ENCODE measurements at places on chromosomes 4 and X.
A peak's percentile ranks its signal among the peaks of the same experiment; 100 is the strongest.

GRCh38 chrX:39452401-39452800, 645.4 kb downstream of the BCOR start:
- peak; percentile 64 for DNase-seq

DNA sequence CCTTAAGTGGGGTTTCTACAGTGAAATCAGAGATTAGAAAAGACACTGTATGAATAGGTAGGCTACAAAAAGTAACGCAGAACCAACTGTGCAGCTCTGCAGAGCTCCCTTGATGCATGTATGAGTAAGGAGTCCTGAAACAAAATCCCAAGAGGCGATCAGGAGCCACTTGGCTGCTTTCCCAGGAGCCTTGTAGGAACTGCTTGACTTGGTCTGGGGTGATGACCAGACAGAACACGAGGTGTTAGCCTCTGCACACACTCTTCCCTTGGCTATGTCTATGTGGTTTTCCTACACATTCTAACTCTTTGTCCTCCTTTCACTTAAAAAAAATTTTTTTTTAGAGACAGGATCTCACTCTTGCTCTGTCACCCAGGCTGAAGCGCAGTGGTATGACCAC, 22.8 kb upstream of the AP1S2 start:
- DNase-seq: no peak

- DNase-seq: no peak
These were observed 212.7 kb downstream of the CENPC start for GRCh38 chr4:67332627-67333026.

GRCh38 chr4:54315561-54316538, 86.8 kb downstream of the PDGFRA start:
- DNase-seq: peak; percentile 69

DNA sequence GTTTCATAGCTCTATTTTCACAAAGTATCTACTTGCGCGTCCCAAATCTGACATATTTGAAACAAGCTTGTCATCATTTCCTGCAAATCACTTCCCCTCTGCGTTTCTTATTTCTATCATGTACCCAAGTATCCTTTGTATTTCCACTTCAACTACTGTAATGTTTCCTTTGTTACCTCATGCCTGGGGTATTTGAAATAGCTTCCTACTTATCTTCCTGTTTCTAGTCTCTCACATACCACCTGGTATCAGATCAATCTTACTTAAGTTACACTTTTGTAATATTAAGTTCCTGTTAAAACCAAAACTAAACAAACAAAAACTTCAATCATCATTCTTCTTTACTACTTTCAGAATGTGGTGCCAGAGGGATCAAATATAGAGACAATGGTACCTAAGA, 93.6 kb upstream of the SMAD1 start:
- DNase-seq: no peak

GRCh38 chr4:92091335-92091734, 212.4 kb upstream of the GRID2 start:
- no peak for DNase-seq

DNA sequence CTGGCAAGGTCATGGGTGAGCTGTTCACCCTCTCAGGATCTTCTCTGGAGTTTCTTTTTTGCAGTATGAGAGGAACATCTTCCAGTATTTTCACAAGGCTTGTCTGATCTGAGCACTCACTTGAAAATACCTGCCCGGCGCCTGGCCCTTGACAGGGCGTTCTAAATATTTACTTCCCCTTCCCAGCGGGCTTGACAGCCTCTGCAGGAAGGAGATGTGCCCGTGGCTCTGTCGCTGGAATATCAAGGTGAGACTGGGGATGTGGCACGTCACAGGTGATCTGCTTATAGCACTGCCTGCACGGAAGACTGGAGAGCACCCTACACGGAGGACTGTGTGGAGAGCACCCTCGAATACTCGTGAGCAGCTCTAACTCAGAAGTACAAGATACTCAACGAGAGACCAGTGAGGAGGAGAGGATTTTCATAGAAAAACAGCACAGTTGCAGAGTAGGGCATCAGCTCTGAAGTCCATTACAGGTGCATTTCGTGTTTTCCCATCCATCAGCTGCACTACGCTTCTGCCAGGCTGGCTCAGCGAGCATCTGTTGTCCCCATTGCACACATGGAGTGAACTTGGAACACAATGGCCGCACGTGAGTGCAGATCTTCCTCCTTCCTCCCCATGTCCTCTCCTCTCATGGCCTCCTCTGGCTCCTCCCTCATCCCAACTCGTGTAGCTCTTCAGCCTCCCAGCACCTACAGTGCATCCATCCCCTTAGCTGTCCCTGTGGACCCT, 32.1 kb downstream of the ZBTB49 start:
- no peak for DNase-seq

DNA sequence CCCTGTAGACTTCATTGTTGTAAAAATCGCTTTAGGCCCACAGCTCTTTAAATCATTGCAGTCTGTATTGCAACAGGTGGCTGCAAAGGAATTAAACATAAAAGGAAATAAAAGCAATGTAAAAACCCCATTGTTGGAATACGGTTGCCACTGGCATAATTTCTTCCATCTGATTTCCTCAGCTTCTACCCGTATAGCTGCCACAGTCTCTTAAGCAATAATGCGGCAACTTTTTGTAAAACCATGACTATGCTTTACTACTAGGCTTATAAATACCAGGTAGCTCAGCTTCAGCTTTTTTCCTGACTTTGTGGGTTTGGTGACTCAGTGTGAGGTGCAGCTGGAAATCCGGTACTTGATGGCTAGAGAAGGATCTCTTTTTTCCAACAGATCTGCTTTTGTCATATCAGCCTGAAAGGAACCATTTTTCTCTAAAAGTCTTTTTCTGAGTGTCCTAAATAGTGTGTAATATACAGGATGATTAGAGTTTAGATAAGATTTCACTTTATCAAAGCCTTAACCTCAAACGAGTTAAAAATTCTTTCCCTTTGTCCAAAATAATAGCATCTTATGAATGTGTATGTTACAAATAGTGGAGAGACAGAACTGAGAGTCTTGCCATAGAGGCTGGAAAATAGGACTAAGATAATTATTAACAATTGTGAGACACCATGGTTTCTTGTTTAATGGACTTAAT, 268.0 kb downstream of the ADGRL3 start:
- no peak for DNase-seq

GRCh38 chr4:6509587-6509986, 37.2 kb upstream of the PPP2R2C start:
- DNase-seq: no peak

DNA sequence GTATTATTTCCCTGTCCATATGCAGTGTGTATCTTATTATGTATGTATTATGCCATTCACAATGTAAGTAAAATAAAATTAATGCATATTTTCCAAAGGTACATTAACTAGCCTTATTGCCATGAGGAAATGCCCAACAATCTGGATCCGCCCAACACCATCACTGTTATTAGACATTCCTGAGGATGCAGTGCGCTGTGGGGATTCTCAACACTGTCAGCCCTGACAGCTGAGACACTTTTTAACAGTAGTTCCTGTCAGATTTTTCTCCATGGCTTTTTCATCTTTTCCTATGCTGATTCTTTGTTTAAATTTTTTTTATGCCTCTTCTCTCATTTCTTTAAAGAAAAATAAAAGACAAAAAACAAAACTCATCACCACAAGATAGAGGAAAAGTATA, 1632.9 kb upstream of the PABPC4L start:
- no peak for DNase-seq

DNA sequence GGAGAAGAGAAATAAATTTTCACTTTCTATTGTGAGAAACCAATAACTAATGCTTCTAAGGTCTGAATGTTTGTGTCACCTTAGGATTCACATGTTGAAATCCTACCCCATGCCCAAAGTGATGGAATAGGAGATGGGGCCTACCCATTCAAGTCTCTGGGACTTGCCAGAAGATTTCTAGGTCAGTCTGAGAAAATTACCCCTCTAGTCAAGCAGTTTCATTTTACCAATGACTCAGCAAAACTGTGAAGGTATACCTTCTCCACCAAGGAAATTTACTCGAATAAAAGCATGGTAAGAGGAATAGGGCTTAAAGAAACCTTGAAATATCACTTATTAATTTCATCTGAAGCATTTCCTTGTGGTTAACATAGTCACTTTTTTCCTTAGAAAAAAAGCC, 23.5 kb upstream of the PAPSS1 start:
- no peak for DNase-seq

GRCh38 chr4:173547889-173548288, 17.9 kb upstream of the HAND2 start:
- peak; percentile 42 for DNase-seq

GRCh38 chrX:120358737-120359456, 3.0 kb upstream of the ATP1B4 start:
- DNase-seq: peak; percentile 50

DNA sequence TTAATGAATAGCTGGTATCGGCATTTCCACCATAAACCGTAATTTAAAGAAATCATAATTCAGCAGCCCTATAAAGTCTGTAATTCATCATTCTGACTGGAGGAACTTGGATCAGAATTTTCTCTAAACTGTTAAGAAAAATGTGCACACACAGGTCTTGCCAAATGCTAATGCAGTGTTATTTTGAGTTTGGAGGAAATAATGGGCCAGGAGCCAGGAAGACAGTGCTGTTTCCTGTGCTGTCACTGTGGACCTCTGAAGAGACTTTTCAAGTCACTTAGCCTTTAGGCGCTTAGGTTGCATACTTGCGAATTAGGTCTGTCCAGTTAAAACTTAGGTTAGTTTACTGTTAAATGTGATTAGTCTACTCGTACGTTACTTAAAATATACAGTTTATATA, 137.5 kb upstream of the ANXA3 start:
- no peak for DNase-seq

DNA sequence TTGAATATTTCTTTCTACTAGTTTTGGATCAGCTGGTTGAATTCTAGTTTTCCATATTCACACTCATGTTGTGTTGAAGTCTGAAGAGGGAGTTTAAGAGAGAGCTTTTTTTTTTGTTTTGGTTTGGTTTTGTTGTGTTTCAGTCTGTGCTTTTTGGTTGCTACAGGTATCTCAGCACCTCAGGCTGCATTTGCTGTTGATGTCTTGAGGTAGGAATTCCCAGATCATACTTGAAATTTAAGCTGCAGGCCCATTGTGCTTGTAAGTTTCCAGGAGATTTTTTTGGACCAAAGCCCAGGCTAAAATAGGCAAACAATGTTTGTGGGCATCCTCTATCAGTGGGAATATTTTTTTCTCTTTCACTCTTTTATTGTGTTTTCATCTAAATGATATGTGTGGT, 190.2 kb upstream of the AGA start:
- no peak for DNase-seq

- DNase-seq: no peak
These were observed 1.5 kb upstream of the MAP7D2 start for GRCh38 chrX:20118065-20118824.

GRCh38 chr4:31408121-31408520, 688.0 kb downstream of the PCDH7 start:
- DNase-seq: no peak

DNA sequence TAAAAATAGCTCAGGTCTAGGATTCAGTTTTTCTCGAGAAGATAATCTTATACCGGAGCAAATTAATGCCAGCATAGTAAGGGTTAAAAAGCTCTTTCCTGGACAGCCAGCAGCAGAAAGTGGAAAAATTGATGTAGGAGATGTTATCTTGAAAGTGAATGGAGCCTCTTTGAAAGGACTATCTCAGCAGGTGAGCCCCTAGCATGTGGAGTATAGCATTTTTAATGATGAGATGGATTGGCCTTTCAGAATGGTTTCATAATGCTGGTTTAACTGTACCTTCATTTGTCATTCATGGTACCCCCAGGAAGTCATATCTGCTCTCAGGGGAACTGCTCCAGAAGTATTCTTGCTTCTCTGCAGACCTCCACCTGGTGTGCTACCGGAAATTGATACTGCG, 79.4 kb downstream of the SLC10A6 start:
- no peak for DNase-seq

GRCh38 chr4:95181243-95181995, 367.4 kb downstream of the UNC5C start:
- DNase-seq: peak; percentile 42

GRCh38 chrX:154452823-154453222, 5.3 kb upstream of the PLXNA3 start:
- DNase-seq: no peak

DNA sequence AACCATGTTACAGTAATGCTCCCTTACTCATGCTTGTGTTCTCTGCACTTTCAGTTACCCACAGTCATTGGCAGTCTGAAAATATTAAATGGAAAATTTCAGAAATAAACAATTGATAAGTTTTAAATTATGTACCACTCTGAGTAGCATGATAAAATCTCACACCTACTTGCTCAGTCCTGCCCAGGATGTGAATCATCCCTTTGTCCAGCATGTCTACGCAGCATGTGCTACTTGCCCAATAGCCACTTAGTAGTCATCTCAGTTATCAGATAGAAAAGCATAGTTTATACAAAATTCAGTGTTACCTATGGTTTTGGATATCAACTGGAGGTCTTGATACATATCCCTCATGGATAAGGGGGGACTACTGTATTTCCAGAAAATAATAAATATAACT, 577.1 kb downstream of the GALNTL6 start:
- no peak for DNase-seq

GRCh38 chr4:151455212-151455611, 46.2 kb downstream of the FHIP1A start:
- no peak for DNase-seq

DNA sequence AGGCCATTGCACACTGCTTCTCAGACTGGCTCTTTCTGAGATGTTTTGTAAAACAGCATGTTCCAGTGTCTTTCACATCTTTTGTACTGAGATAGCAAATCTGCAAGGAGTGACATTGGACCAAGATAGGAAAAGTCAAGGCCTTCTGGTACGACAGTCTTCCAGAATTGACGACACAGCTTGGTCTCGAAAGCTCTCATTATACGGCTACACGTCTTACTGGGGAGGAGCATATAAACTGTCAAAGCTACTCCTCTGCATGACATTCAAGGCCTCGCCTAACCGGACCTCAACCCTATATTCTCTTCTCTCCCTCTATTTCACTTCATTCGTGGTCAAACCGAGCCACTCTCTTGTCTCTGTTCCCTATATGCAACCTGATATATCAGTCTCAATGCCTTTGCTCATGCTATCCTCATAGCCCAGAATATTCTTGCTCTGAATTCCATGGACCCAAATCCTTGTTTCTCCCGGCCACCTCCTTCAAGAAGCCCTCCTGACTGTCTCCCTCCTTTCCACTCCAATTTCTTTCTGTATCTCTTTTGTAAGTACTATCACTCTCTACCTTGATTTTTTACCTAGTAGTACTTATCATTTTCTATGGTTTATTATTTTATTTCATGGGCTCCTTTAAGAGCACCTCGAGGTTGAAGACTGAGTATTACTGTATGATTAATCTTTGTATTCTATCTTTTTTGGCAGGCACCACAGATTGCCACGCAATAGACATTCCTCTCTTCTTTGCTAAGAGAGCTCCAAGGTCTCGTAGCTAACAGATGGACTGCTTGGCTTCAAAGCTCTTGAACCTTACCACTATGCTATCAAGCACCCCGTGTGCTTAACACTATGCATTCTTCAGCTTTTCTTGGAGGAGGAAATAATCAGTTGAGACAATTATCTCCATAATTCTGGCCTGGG, 35.1 kb downstream of the RBM47 start:
- no peak for DNase-seq

- DNase-seq: no peak
These were observed 12.0 kb downstream of the ATP5ME start for GRCh38 chr4:661881-662761.
